Activated CD4-positive, alpha-beta T cell treated with anti-CD3 and anti-CD28 coated beads, Interleukin-2, amount 50 U/mL, for 24 hours (primary cell): ENCODE measurements at places on chromosomes 11 and 22.
A peak's percentile ranks its signal among the peaks of the same experiment; 100 is the strongest.

DNA sequence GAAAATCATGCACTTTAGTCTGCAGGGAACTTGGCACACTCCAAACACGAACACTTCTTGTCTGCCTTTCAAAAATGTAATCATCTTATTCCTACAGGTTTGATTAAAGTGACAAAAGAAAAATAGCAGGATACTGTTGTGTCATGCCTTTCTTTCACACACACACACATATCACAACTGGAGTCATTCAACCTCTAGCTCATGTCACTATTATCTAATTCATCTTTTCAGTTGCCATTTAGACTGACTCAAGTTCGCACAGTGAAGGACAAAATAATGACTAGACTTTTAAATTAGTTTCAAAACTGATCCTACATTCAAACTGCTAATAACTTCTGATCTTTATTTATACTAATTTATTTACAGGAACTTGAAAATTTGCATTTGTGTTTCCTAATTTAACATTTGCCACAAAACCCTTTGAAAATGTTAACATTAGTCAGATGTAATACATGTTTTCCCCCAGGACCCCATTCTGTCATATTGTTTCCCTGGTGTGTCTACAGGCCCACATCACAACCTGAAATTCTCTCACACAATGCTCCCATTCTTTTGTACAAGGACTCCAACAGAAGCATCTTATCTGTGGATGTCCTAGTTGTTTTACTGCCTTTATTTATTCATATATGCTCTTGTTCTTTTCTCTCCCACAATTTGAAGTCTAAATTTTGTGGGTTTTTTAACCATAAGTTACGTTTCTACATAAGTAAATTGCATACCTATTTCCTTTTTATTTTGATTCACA, 171.1 kb downstream of the GRIA4 start:
- no peak for DNase-seq

- no peak for DNase-seq
Measured at GRCh38 chr22:32030518-32031247, 12.4 kb upstream of the SLC5A1 start.

DNA sequence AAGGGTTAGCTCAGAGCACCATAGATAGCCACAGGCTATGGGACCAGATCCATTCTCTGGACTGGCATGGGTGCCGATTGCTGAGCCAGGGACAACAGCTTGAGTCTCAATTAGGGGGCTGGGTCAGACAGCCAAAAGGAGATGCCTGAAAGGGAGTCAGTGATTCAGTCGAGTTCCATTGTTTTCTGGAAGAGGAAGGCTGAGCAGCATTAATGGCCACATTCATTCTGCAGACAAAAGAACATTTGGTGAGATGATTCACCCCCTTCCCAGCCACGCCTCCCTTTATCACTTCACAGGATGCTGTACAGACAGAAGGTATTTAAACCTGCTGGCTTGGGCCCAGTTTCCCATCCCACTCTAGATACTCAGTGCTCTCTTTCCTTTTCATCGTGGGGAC, 131.9 kb downstream of the ADAMTS15 start:
- DNase-seq, result no peak

DNA sequence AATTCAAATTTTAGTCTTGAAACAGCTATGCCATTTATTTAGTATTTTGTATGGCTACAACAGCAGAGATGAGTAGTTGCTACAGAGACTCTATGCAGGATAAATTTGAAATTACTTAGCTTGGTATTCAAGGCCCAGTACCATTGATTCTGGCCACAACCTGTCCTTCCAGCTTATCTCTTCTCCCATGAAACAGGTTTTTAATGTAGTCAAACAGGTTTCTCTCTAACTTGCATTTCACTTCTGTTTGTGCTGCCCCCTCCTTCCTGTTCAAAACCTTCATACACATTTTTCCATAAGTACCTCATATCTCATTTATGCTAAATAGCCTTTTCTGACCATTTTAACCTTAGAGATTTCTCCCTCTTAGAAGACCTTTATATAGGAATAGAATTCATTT, 3.3 kb downstream of the USP47 start:
- DNase-seq, result no peak

DNA sequence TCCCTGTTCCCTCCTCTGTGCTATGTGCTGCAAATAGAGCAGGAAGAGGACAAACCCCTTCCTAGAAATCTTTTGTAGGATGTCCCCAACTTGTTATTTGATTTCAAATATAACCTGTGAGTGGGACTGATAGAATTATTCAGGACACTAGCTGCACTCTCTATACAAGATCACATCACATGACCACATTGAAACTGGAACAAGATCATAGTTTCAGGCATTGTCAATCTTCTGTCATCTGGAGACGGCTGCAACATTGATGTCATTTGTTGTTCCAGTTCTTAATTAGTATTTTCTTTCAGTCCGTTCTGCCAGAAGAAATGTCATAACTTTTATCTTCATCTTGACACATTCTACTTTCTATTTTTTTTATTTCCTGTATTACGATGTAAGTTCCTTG, 89.3 kb downstream of the GRIA4 start:
- no peak for DNase-seq

DNA sequence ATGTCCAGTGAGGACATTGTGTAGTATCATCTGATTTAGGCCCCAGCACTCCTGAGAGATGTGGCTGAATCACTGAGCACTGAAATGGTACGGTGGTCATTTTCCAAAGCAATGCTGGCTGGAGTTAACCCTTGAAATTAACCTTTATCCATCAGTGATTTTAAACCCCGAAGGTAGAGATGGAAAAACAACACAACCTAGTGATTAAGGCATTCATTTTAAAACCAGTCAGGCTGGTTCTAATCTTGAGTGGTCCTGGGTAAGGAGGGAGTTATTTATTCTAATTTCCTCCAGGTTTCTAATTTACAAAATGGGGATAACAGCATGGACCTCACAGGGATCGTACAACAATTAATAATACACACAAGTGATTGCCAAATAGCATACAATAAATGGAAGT, 6.6 kb upstream of the CSNK2A3 start:
- DNase-seq, result no peak

DNA sequence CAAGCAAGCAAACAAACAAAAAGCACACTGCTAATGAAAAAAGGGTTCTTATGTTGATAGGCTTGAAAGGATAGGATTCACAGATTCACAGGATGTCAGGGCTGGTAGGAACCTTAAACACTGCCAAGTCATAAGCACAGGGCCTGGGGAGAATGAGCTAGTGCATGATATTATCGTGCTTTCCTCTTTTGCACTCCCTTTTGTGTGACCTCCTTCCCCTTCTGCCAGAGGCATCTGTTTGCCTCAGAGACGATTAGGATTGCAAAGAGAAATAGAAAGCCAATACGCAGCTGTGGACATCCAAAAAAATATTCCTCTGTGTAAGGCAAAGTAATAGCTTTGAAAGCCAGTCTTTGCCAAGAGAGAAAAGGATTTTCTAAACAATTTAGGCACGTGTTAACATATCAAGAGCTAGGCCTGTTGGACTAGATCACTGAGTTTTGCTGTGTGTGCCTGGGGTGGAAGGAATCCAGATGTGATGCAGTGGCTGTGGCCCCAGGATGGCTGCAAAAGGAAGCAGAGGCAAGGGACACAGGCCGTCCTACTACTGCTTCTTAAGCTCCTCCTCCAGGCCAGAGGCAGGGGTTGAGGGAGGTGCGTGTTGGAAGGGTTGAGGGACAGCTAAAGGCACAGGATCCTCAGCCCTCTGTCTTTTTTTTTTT, 30.6 kb downstream of the MCHR1 start:
- DNase-seq, result no peak

DNA sequence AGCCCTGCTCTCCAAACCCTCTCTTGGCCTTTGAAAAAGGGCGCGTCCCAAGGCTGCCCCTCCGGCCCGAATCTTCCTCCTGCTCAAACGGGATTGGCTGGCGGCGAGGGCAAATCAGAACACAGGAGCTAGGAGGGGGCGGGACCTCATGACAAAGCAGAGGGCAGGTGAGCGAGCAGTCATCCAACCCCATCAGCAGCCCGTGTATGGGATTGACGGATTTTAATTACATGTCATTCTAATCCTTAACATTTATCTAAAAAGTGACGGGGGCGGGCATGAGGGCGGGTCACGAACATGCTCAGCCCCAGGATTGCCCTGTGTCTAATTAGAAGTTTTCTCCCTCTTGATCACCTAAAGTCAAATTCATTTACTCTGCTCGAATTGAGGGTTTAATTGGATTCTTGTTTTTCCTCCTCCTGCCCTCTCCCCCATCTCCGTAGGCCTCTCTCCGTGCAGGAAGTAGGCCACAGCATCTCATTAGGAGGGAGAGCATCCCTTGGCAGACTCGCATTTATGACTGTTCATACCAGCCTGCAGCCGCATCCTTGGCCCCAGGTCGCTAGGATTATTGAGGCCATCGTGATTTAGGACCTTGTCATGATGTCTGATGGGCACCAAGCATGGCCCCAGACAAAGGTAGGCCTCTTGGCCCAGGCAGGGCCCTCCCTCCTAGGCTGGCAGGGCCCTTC, 147.1 kb downstream of the CHST1 start:
- DNase-seq, result no peak

DNA sequence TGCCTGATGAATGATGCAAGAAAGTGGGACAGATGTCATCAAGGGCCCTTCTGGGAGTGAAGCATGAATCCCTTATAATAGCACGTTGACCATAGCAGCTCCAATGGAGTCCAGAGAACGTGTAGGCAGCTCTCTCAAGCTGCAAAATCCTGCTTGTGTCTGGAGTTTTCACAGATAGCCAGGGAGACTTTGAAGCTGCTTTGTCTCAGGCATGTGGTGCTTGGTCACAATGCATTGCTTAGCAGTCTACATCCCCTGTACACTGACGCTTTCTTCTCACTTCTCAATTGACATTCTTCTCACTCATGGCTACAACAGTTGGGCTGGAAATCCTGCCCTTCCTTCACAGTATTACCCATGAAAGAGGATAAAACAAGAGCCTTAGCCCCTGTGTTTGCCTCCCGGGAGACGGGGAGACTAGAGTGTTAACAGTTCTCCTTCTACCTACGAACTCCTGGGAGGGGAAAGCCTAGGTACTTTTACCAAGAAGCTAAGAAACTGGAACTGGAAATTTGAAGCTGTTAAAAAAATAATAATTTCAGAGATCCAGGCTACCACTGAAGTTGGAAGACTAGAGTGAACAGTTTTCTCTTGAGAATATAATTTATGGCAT, 20.7 kb upstream of the MMP7 start:
- no peak for DNase-seq

DNA sequence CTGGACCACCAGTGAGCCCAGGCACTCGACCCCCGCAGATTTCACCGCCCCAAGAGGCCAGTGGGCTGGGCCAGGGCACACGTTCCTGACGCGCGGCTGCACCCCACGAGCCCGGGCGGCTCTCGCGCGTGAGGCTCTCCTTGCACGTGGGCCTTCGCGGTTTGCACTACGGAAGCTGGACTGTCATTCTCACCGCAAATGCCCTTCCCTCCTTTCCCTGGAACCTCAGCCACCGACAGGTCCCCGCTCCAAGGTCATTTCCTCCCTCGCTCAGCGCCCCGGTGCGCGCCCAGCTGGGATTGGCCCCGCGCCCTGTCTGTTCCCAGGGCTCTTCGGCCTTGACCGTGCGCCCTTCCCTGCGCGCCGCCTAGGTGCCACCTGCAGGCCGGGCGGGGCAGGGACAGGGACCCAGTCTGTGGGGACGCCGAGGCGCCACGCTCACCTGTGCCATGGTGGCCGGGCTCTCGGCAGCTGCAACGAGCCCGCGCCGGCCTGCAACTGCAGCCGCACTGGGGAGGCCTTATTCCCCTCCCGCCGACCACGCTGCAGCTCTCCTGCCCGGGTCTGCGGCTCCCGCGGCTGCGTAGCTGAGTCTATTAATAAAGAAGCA, 2.1 kb upstream of the CPT1A start:
- peak; percentile 42 for DNase-seq

DNA sequence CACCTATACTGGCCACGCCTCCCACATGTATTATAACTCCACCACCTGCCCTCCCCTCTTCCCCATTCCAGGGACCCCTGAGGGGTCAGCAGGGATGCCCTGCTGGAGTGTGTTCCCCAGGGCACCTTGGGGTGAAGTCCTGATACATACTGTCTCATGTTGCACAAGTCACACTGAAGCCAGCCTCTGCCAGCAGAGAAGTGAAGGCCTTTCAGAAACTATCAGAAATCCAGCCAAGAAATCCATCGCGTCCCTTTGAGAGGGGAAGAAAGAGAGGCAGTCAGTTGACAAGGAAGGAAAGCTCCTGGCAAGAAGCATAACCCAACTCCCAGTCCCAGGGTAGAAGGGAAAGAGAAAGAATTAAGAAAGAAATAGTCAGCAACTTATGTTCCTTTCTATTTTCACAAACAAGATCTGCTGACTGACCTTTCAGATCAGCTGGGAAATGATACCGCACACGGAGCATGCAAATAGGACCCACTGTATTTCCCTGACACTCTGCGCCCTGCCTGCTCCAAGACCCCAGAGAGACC, 45.2 kb downstream of the SC5D start:
- DNase-seq, result no peak

GRCh38 chr11:21658654-21659193, 534.2 kb upstream of the ANO5 start:
- no peak for DNase-seq

GRCh38 chr22:50684501-50684900, 11.9 kb downstream of the SHANK3 start:
- no peak for DNase-seq

GRCh38 chr22:44088976-44089570, 65.0 kb downstream of the PARVB start:
- no peak for DNase-seq

GRCh38 chr11:115616971-115617370, 112.8 kb upstream of the CADM1 start:
- DNase-seq, result no peak

DNA sequence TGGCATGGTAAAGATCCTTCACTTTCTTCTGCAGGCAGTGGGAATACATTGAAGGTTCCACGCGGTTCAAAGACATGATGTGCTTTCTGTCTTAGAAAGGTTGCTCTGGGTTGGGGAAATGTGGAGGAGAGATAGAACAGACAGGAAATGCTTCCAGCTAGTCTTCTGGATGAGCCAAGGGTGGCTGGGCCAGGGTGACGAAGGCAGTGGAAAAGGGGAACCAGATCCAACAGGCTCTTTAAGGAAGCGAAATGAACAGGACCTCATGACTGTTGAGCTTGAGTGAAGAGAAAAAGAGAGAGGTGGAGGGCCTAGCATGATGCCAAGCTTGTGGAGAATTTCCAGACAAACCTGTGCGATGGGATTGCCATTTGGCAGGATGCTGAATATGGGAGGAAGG, 56.4 kb upstream of the LMO1 start:
- no peak for DNase-seq

- DNase-seq, result no peak
Measured at GRCh38 chr22:37206118-37206840, 6.0 kb downstream of the SSTR3 start.

DNA sequence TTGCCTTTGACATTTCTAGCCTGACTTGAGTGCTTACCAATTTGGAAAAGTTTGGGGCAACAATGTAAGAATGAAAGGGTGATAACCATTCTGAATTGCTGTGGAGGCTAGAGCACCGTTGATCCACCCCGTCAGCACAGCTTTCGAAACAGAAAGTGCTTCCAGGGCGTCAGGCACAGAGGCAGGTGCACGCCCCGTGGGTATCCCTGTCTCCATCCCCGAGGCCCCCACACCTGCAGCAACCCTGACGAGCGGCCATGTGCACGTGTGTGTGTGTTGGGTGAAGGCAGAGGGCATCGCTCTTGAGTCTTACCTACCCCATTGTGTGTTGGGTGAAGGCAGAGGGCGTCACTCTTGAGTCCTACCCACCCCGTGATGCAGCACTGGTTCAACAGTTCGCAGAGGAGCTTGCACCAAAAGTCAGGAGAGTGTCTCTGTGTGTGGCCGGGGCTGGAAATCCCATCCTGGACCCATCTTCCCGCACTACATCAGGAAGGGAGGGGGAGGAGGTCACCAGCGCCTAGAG, 404.5 kb downstream of the BRD1 start:
- DNase-seq, result no peak

- DNase-seq, result no peak
Measured at GRCh38 chr11:64661614-64662013, 61.4 kb downstream of the NRXN2 start.
